ENCODE measurements at places on chromosomes 1 and 21.

GRCh38 chr1:42944246-42944928 is 14.3 kb downstream of the SLC2A1 start:
- no peak for DNase-seq

DNA sequence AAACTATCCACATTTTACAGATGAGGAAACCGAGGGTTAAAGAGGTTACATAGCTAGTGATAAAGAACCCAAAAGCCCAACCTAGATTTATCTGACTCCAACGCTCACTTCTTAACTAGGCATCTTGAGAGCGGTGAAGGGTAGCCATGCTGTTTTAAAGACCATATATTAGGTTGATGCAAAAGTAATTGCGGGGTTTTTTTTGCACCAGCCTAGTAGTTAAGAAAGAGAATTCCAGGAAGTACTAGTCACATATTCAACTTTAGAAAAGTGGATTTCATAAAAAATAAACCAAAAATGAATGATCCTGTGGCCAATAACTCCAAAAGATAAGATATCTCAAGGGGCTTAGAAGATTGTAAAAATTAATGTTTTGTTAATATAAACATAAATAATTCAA is 162.1 kb downstream of the GLUL start:
- DNase-seq = no peak

DNA sequence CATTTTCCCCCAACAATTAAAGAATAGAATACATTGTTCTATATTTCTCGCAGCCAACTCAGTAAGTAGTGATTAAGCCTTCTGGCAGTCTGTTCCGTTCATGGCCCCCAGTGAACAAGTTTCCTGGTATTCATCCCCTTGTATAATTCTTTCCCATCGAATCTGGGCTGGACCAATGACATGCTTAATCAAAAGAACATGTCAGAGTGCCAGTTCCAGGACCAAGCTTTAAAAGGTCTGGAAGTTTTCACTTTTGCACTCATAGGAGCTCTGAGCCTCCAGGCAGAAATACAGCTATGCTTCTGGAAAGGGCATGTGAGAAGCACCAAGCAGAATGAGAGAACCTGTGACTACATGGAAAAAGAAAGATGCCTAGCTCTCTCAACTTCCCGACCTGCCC is 22.5 kb upstream of the DPYD start:
- no peak for DNase-seq

- no peak for DNase-seq
Observed at GRCh38 chr1:33258788-33259274, 2.5 kb downstream of the ZNF362 start.

GRCh38 chr1:74686928-74687327 is 13.3 kb upstream of the ERICH3 start:
- no peak for DNase-seq
